Stimulated activated CD8-positive, alpha-beta memory T cell treated with anti-CD3 and anti-CD28 coated beads, Interleukin-7, amount 100 ng/mL, for 1 hour (primary cell): ENCODE measurements at places on chromosomes 1 and 21.

DNA sequence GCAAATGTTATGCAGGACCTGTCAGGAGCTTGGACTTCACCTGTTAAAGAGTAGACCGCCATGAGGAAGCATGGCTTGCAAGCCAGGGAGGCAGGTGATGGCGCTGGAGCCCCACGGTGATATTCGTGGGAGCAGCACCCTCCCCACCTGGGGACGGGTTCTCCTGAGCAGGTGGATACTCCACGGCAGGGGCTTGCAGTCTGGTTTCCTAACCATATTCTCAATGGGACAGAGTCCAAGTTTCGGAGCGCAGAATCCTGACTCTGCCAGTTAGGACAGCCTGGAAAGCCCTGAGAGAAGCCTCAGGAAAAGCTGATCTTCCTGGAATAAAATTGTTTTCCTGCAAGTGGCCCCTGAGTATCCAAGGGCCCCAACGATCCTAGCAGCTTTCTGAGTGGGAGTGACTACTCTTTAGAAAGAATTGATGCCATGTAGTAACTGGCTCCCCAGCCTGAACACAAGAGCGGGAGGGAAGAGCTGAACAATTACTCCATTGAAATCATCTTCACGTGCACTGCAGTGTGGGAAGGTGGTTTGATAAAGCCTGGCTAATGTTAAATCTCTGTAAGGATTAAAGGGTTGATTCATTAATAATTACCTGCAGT is 146.3 kb upstream of the RAB4A start:
- DNase-seq = no peak

DNA sequence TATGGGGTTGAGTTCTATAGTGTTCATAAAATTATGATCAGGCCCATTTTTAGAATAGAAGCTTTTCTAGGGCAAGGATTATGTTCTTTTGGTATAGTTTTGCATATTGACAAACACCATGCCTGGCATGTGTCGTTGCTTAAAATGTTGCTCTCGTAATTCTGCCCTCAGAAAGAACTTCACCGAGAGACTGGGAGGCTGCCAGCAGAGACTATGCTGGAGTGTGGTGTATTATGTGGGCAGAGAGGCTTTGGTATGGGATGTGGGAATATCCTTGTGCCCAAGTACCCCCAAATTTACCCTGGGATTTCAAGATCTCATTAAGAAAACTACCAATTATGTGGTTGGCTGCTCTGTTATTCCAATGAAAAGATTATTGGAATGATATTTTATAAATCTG is 27.9 kb downstream of the PGM1 start:
- no peak for DNase-seq

DNA sequence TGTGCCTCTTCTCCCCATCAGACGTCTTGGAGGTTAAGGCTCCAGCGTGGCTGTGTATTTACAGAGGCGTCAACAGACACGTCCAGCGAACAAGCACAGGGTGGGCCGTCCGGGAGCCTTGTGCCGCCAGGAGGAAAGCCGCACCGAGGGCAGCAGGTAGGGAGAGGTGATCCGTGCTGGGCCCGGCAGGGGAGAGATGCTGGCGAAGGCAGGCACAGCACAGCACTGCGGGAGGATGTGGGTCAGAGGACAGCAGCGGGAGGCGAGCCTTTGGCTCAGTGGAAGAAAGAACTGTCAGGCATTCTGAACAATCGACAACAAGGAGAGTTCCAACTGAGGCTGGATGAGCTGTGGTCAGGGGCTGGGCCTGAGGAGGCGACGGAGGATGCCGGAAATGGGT is 144.1 kb upstream of the TNR start:
- no peak for DNase-seq

GRCh38 chr1:39575191-39576015 is 1.2 kb downstream of the PABPC4 start:
- peak; percentile 24 for DNase-seq

GRCh38 chr21:16040601-16041000 is 310.8 kb downstream of the USP25 start:
- no peak for DNase-seq

- DNase-seq = no peak
Measured at GRCh38 chr1:207060596-207060995, 7.5 kb downstream of the PFKFB2 start.

GRCh38 chr1:161770250-161770649 is 4.1 kb downstream of the ATF6 start:
- DNase-seq = no peak

DNA sequence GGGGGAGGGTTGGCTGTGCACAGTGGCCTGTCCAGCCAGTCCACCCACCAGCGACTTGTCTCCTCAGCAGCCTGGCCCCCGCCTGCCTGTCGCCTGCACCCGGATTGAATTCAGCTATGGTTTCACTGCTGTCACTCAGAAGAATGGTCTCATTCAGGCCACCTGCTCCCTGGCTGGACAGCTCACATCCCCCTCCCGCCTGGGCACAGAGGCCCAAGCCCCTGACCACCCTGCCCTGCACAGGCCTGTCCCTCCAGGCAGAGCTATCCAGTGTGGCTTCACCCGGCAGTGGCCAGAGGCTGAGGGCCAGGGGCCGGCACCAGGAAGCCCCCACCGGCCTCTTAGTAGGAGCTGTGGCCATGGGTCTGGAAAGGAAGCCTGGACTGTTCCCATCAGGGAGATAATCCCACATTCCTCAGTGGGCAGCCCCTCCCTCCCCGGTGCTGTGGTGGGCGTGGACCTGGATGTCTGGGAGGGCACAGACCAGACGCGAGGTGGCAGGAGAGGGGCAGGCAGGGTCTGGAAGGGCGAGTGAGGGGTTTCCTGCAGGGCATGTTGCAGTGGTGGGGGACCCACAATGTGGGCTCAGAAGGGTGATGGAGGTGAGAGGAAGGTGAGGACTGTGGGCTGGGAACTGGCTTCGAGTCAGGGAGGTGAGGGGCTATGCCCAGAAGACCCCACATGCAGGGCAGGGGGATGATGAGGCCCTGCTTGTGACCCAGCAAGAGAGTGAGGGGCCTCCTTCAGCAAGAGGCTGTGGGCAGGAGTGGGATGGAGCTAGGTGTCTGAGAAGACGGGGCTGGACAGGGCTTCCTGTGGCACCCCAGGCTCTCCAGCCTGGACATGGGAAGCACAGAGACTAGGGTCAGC is 30.4 kb downstream of the WNT9A start:
- no peak for DNase-seq

GRCh38 chr1:100552031-100552430 is 14.1 kb downstream of the GPR88 start:
- no peak for DNase-seq

DNA sequence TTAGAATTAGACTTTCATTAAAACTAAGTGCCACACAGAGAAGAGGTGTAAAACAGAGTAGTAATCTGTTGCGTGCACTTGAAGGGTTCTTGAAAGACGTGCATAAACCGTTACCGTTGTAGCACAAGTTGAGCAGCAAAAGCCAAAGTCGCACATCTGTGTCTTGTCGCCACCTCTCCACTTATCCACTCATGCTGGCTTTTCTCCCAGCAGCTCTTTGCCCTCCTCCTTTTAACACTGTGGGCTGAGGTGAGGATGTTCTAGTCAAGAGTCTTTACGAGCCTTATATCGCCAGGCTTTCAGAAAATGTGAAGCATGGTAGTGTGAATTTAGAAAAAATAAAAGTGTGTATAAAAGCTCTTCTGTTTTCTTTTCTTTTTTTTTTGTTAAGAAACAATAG is 48.0 kb downstream of the NR5A2 start:
- DNase-seq = no peak

- DNase-seq = no peak
Measured at GRCh38 chr1:119840745-119841144, 29.5 kb upstream of the REG4 start.

DNA sequence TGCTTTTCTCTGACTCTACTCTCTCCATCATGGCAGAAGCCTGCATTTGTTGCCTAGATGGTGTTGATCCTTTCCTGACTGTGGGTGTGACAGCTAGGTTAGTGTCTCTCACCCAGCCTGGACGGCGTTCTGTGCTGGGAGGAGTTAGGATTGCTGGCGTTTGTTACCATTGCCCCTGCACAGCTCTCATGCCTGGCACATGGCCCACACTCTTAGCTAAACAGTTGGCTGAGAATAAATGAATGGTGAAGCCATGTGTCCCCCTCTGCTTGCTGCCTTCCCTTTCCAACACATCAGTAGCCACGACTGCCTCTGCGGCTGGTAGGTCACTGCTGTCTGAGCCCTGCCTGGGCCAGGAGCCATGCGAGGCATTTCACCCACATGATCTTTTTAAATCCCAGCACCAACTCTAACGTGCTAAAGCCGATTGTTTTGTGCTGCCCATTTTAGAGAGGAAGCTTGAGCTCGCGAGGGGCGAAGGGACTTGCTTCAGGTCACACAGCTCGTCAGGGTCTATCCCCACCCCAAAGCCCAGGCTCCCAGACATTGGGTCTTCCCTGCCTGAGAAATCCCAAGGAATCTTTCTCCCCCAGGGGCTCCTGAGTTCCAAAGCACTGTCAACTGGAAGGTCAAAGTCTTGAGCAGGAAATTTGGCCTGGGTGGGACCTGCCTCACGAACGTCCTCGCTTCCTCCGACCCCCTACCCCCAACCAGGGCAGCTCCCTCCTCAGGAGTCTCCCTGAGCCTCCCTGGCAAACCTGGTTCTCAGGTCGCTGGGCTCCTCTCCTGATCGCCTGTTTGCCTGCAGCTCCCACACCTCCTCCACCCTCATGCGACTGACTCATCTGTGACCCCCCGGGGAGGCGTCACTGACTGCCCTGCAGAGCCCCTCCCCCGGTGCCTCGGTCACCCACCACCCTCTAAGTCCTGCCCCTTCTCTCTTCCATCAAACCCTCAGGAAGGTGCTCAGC is 271.7 kb upstream of the C1orf174 start:
- DNase-seq = no peak

GRCh38 chr1:229015806-229016205 is 255.1 kb upstream of the RAB4A start:
- DNase-seq = no peak

DNA sequence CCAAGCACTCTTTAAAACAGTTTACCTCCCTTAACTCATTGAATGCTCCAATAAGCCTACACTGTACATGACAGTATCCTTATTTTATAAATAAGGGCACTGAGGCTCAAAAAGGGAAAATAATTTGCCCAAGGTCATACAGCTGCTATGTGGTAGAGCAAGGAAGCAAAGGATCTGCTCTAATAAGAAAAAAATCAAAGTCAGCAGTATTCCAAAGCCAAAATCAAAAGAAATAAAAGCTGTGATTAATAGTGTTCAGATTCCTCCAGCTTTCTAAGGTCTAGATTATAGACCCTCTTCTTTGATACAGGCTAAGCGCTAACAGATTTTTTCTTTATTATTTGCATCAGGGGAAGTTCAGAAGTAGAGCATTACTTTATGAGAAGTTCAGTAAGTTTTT is 39.3 kb downstream of the IL12RB2 start:
- no peak for DNase-seq

GRCh38 chr1:156930483-156930882 is 10.1 kb downstream of the LRRC71 start:
- no peak for DNase-seq

DNA sequence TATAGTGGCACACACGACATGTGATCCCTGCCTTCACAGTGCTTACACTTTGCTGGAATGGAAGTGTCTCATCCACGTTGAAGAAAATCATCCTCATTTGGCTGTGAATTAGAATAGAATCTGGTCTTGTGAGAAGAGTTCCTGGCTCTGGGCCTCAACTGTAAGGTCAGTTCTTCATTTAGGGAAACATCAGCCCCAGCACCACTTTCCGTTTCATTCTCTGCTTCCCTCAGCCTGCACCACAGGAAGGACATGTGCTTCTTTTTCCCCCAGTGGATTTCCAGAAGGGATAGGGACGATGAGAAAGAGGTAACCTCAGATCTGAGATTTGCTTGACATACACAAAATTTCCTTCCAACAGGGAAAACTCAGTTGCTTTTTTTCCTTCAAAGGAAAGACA is 3.7 kb upstream of the ALX3 start:
- no peak for DNase-seq

- no peak for DNase-seq
Measured at GRCh38 chr1:106910798-106911197, 145.7 kb upstream of the PRMT6 start.

DNA sequence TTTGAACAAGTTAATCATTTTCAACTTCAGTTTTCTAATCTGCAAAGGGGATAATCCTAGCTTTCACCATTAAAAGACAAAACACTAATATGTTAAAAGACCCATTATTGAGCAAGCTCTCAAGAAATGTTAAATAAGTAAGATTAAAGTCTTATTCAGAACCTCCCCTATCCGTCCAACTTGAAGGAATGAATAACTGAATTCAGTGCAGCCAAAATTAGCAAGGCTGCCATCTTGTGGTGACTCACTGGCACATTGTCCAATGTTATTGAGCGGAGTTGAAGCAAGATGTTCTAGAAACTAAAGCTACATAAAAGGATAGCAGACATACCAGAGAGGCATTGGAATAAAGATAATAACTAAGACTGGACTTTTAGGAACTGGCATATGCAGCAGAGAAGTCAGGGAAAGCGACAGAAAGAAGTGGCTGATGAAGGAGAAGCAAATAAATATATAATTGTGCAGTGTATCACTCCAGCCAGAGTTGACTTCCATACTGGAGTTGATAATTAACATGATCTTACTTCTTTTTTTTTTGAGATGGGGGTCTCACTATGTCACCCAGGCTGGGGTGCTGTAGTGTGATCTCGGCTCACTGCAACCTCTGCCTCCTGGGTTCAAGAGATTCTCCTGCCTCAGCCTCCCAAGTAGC is 8.2 kb upstream of the CAP1 start:
- DNase-seq = no peak

GRCh38 chr1:201883786-201884185 is 4.9 kb upstream of the SHISA4 start:
- no peak for DNase-seq

- no peak for DNase-seq
Measured at GRCh38 chr1:78408192-78408591, 82.6 kb upstream of the PTGFR start.

DNA sequence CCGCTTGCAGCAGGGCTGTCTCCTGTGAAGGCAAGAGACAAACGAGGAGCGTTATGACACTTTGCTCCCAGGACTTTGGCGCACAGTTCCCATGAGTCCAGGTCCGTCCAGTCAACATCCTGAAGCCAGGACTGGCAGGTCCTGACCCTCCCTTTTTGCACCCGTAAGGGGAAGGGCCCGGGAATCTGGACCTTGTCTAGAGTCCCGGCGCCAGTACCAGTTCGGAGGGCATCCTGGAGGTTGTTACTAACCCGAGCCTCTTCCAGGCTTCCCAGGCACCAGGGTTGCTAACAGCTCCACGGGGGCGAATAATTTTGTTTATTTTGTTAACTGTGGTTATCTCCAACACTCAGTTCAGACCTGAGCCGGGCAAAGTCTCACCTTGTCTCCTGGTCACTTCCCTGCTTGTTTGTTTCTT is 682 bp upstream of the RWDD3 start:
- DNase-seq = no peak

DNA sequence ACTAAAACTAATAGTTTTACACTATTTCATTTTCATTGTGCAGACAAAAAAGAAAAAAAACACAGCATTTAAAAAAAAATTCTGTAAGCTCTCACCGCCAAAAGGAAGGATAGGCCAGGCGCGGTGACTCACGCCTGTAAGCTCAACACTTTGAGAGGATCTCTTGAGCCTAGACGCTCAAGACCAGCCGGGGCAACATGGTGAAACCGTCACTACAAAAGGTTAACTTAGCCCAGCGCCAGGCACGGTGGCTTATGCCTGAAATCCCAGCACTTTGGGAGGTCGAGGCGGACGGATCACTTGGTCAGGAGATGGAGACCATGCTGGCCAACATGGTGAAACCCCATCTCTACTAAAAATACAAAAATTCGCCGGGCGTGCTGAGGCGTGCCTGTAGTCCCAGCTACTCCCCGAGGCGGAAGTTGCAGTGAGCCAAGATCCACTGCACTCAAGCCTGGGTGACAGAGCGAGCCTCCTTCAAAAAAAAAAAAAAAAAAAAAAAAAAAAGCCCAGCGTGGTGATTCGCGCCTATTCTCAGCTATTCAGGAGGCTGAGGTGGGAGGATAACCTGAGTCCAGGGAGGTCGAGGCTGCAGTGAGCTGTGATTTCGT is 14.3 kb upstream of the SPEN start:
- DNase-seq = no peak
